ENCODE measurements at places on chromosomes 3 and 15. TPM values are rescaled to one million over a fixed set of nuclear protein-coding genes. Genes with fewer than 3 reads are reported as not detected.

The TRH gene
- total RNA-seq: not detected

The EFCAB12 gene
- total RNA-seq: not detected

The CPN2 gene
- 0.10 TPM for total RNA-seq

The TNFAIP8L3 gene
- 24.0 TPM for total RNA-seq
